Right renal cortex interstitium (tissue), 3 donors: ENCODE measurements at places on chromosomes 12 and 14.

GRCh38 chr14:37663498-37663897 lies 68.1 kb downstream of the TTC6 start:
- no peak for DNase-seq

DNA sequence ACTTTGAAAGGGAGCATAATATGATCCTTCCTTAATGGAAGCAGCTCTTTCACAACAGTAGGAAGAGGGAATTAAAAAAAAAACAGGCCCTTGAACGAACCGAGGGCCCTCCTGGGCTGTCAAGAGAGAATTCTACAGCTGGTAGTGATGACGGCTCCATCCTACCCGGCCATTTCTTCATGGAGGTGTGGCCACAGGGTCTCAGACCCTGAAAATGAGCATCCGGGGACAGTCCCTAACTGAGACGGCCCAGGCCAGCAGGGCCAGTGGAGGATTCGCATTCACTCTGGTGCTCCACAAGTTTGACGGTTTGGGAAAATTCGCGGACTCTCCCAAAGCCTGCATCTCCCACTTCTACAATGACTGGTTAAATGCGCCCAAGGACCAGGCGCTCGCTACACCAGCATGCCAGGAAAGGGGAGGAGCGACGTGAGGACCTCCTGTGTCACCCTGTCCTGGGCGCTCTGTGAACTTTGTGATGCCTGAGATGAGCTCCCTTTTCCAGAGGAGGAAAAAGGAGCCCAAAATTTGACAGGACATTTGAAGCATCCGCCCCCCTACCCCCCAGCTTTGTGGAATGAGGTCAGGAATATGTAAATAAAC lies 66.8 kb downstream of the BCL11B start:
- no peak for DNase-seq

GRCh38 chr12:20492251-20492760 lies 124.0 kb downstream of the PDE3A start:
- DNase-seq: no peak

DNA sequence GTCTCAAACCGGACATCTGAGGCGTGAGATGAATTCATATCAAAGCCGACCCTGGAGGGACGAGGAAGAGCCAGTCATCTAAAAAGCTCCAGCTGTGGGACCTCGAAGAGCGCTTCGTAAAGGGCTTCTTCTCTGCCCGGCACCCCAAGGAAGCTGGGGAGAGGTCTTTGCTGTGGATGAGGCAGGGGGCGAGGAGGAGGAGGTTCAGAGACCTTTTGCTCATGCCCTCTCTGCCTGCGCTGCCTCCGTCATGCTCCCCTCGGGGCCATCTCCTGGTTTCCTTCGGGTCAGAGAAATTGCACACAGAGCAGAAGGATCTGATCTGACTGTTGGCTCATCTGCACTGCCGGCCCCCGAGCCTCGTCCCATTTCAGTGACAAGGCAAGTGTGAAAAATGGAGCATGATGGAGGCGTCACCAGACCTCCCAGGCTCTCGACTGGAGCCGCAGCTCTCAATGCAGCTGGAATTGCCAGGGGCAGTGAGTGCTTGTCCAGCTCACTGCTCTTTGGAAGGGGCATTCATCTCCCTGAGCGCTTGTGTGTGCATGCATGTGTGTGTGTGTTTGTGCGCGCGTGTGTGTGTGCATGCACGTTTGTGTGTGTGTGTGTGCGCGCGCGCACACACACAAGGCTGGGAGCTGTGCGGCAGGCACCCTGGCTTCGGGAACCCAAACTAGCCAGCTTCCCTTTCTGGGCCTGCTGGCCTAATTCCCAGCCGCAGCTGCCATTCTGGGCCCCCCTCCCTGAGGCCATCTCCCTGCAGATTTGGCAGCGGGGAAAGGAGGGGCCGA lies 9.2 kb downstream of the CABP1 start:
- DNase-seq: no peak

- DNase-seq: no peak
Measured at GRCh38 chr12:85963326-85963725, 89.2 kb downstream of the NTS start.

DNA sequence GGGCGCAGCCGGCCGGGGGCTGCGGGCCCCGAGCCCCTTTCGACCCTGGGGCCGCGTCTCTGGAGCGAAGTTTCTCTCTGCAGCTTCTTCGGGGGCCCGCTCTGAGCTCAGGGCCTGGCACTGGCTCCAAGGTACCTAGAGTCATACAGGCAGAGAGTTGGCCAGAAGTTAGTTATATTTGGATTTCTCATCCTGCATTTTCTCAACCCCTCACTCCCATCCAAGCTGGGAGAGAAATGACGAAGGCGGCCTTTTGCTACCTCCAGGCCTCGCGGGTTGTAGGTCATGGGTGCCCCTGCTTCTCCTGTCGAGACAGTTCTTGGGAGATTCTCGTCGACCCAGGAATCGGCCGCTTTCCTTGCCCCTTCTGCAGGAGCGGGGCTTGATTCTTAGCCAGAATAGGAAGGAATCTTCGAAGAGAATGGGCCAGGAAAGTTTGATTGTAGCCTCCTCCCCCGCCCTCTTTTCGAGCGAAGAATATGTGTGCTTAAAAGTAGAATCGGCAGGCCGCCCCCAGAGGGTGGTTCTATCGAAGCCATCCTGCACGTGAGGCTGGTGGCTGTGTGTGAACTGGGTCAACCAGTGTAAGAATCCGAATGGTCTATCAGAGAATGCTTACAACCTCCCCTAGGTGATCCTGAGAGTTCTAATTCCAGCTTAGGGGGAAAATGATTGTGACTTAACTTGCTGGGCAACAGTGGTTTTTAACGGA lies 785 bp downstream of the MLEC start:
- DNase-seq: no peak

DNA sequence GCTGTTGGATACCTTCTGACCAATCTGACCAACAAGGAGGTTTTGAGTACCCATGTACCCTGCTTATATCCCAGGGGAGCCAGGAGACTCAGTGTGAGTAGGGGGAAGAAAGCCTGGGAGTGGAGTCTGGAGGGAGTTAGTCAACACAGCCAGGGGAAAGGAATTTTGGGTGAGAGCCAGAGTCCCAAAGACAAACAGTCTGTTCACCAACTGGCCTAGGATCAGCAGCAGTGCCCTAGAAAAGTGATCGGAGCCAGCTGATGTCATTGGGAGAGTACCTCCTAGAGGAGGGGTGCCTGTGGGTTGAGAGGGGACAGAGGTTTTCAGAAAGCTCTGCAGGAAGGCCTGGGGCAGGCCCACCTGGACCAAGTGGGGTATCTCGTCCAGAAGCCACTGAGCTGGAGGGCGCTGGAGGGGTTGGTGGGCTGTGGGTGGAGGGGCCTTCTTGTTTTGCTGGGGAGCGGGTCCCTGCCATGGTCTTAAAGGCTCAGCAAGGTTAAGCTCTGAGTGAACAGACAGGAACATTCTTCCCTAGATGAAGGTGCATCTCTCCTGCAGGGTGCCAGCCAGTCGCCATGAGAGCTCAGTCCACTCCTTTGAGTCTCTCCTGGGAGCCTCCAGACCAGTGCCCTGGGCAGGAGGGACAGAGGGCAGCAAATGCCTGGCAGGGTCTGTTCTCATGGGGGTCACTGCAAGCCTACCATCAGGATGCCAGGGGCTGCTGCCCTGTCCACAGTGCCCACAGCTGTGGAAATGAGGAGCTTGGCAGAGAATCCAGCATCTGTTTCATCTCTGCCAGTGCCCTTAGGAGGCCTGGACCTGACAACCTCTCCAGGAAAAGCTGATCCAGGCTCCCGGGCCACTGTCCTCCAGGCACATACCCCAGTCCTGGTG lies 63.6 kb downstream of the CHGA start:
- DNase-seq: no peak

DNA sequence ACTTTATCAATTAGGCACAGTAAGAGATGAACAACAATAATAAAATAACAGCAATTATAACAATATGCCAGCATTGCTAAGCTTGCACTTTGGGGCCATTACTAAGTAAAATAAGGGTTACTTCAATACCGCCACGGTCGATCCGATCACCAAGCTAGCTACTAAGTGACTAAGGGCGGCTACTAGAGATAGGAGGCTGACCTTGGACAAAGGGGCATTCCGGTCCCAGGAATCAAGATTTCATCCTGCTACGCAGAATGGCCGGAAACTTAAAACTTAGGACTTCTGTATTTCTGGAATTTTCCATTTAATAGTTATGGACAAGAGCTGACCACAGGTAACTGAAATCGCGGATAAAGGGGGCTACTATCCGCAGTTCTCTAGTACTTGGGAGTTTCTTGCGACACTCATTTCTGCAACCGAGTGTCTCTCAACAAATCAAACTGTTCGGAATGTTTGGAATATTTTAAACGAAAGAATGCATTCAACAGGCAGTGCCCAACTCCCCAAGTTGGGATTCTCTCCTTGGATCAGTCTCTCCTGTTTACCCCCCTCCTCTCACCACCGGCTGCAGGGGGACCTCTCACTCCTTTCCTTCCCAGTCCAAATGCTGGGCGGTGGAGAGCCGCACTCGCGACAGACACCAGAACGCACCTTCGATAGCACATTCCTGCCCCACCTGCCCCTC lies 650 bp downstream of the HEBP1 start:
- DNase-seq: no peak

GRCh38 chr14:97276573-97276972 lies 479.4 kb downstream of the VRK1 start:
- DNase-seq: no peak

DNA sequence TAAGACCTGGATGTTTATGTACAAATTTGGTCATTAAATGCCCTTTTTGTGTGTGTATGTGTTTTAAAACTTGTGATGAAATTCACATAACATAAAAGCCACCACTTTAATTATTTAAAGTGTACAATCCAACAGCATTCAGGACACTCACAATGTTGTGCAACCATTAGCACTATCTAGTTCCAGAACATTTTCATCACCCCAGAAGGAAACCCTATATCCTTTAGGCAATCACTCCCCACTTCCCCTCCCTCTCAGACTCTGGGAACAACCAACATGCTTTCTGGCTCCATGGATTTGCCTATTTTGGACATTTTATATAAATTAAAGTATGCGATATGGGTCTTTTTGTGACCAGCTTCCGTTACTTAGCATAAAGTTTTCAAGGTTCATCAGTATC lies 124.6 kb downstream of the TTC7B start:
- DNase-seq: no peak

DNA sequence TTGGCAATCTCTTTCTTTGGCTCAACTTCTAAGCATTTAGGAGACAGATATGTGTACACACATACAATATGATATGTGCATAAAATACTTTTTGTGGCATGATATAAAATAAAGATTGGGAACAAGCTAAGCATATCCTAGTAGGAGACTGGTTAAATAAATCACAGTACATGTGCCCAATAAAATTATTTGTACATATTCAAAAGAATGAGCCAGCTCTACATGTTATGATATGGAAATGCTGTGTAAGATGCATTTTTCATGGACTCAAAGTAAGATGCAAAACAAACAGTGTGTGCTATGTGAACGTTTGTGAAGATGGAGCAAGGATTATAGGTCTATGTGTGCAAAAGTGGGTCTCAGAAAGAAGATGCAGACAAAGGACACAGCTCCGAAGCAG lies 311.4 kb downstream of the TMEM132D start:
- no peak for DNase-seq

DNA sequence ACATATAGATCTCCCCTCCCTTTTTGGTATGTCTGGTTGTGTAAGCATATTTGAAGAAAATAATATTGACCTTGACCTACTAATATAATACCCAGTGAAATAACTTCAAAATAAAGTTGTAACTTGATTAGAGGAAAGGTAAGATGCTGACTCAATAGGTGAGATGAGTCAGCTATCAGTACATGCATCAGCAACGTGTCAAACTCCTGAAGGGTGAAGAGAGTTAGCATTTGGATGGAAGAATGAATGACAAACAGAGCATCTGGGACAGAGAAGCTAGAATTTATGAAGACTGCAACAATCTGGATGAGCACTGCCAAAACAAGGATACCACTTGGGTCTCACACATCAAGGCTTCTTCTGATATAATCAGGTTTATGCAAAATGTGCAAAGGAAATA lies 74.9 kb downstream of the PPP2R5E start:
- DNase-seq: no peak

DNA sequence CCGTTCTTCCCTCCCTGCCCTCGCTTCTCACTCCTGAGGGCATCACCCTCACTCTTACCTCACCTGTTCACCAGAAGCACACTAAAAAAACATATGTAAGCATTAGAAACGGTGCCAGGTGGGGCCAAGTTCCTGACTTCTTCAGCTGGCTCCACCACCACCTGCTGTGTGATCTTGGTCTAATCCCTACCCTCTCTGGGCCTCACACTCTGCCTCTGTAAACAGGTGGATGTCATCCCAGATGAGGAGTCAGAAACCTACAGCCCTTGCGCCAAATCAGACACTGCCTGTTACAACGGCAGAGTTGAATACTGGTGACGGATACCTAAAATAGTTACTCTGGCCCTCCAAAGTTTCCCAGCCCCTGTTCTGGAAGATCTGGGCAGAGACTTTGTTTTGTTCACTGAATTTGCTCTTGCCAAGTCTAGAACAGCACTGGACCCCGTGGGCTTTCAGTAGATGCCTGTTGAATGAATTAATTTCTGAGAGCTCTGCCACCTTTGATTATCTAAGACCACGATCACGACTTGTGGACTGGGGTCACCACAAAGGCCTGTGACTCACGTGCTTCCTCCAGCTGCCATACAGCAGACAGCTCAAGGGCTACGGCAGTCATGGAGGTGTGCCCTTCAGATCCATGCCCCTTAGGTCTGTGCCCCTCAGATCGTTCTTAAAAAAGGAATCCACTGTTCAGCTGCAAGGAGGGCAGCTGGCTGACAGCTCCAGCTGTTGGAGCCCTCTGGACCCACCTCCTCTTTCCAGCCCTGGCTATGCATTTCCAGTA lies 71.9 kb downstream of the GSC start:
- DNase-seq: no peak

- no peak for DNase-seq
Measured at GRCh38 chr12:52216807-52217206, 16.2 kb upstream of the KRT7 start.

GRCh38 chr14:91249841-91250616 lies 5.5 kb upstream of the GPR68 start:
- no peak for DNase-seq

GRCh38 chr12:39161465-39162085 lies 256.2 kb upstream of the CPNE8 start:
- no peak for DNase-seq

GRCh38 chr12:3086729-3087323 lies 9.6 kb downstream of the TSPAN9 start:
- no peak for DNase-seq

DNA sequence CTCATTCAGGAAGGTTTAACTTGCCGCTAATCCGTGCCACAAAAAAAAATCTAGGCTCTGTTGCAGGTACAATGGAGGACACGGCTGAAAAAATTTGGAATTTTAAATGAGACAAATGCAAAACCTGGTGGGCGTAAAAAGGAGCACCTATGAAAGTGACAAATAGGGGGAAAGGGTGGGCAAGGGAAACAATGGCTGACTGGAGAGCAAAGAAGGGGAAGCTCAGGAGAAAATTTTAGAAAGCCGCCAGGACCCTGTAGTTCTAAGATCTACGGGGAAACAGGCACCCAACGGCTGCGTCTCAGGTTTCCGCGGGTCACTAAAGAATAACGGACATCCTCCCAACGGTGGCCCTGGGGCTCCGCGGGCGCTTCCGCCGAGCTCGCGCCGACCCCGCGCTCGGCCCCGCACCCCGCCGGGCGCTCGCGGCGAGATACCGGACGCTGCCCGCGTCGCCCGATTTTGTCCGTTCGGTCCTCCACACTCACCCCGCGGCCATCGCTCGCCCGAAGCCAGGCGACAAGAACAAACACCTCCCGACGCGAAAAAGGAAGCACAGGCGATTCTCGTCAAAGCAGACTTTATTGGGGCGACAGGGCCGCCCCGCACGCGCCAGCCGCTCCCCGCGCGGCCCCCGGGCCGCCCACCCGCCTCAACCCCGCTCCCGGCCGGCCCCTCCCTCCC lies 1.1 kb upstream of the YY1 start:
- no peak for DNase-seq

- no peak for DNase-seq
Measured at GRCh38 chr12:13652105-13652504, 329.3 kb downstream of the GRIN2B start.
